A172 (cell line): ENCODE measurements at places on chromosomes 4 and X.

DNA sequence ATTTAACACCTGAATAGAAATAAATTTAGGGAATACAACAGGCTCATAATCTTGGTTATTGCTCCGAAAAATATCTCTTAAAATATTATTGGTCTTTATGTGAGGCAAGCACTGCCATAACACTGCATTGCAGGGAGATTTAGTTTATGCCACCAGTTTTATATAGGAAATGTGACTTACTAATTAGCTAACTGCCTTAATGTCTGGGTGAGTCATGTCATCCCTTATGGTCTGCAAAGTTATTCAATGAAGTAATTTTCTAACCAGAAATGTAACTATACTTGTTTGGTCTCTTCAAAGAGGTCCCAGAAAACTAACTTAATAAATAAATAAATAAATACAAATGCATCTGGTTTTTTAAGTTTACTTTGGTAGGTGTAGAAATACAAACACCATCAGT, 597.2 kb downstream of the GALNTL6 start:
- no peak for DNase-seq

- no peak for DNase-seq
Observed at GRCh38 chr4:137674066-137674465, 141.8 kb upstream of the PCDH18 start.

GRCh38 chr4:76246852-76247251, 4.7 kb upstream of the FAM47E start:
- DNase-seq, result no peak

GRCh38 chr4:42543762-42544161, 113.1 kb downstream of the ATP8A1 start:
- DNase-seq, result no peak
